ENCODE measurements at places on chromosomes 1 and 21. TPM values are rescaled to one million over a fixed set of nuclear protein-coding genes. Genes with fewer than 3 reads are reported as not detected.

DNA sequence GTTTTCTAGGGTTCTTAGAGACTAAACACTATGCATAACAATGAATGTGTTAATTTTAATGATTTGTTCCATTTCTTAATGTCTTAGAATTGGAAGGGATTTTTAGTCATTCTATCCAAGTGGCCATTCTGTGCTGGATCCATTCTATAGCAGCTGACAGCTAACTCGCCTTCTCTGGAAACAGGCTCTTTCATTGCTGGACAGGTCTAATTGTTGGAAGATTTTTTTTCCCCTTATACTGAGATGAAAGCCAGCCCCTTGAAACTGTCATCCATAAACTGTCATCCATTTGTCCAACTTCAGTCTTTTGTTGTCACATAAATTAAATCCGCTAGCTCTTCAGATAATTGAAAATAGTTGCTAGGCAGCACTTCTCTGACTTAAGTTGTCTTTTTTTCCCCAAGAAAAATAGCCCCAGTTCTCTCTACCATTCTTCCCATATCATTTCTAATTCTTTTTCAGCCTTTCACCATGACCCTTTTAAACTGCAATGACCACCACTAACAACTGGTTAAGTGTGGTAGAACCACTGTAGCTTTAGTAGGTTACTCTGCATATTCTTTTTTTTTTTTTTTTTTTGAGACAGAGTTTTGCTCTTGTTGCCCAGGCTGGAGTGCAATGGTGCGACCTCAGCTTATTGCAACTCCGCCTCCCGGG, 19.7 kb downstream of the AK4 start:
- DNase-seq = no peak

DNA sequence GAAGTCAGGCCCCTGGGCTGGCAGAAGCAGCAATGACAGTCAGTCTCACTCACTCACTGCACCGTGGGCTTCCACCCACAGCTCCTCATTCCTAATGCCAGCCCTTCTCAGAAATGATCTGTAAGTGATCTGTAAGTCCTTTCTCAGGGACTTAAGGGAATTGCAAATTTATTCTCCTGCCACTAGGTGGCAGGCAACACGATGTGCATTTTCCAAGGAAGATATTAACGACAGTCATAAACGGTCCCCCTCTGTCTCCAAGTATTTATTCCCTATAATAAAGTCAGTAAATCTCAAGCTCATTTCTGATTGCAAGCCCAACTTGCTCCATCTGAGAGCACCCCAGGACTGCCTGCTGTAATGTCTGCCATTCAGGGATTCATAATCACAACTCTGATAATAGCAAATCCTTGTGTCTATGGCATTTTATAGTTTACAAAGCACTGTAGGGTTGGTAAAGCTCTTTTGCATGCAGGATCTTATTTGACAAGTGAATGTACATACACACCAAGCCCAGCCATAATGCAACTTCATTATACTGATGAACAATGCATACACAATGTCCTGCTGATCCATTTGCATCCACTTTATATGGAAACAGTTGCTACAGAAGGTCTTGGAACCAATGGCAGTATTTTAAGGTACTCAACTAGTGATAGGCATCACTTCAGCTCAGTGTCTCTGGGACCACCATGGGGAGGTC, 380.5 kb upstream of the CAMK1G start:
- DNase-seq = peak; percentile 46

DNA sequence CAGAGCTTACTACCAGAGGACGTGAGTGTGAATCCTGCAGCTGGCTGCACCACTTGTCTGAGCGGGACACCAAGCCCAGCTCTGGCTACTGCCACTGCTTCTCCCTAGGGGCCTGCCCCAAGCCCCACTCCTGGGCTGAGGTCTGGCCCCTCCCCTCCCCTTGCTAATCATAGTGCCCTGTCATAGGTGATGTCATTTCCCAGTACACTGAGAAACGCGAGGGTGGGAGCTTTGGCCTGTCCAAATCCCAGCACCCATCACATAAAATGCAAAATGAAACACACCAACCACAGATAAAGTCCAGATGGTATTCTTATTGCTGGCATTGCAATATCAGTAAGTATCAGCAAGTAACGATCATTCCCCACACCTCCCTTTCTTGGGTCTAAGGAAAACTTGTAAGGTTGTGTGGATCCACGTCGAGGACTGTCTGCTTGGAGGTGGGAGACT, 77.7 kb downstream of the TOMM20 start:
- DNase-seq = no peak

DNA sequence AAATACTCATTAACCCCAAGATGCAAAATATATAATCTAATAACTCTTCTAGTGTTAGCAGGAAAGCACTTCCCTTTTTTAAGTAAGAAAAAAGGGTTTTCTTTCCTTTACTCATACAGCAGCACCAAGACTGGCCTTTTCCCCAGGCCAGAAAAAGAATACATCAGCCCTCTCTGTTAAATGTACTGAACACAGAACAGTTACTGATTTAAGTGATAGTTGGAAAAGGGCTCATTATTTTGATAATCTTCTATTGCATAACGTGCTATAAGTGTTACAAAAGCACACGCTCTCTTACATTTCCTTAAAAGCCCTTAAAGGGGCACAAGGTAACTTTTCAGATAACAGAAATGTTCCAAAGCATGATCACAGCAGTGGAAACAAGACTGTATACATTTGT, 142.9 kb downstream of the TIAM1 start:
- no peak for DNase-seq

GRCh38 chr21:43733529-43734071, 14.7 kb downstream of the PDXK start:
- DNase-seq = no peak

S1PR1 gene
- 0.61 TPM for total RNA-seq

OR2T27 gene
- total RNA-seq = not detected

DNA sequence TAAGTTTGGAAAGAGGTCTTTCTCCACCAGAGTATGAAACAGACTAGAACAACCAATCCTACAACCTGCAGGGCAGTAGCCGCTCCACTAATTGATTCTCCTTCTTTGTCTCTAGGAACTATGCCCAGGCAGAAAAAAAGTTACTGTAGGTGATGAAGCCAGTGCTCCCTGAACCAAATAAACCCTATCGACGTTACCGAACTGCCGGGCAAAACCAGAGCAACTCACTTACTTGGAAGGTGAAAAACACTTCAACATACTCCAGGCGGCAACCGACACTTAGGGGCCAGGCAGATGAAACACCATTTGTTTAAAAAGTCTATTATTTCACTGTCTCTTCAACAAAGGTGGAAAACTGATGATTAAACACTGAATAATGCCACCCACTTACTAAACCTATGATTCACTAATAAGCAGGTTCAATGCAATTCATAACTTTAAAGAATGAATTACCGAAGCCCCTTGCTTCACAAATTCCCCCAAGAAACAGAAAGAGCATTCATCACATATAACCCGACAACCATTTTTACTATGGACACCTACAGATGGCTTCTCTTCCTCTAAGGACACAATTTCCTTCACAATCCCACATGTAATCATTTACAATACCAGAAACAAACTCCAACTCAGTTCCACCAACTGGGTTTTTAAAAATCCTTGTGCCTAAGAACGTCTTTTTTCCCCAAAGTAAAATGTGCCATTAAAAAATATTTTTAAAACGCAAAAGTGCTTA, 1.6 kb downstream of the NRIP1 start:
- DNase-seq = no peak

DNA sequence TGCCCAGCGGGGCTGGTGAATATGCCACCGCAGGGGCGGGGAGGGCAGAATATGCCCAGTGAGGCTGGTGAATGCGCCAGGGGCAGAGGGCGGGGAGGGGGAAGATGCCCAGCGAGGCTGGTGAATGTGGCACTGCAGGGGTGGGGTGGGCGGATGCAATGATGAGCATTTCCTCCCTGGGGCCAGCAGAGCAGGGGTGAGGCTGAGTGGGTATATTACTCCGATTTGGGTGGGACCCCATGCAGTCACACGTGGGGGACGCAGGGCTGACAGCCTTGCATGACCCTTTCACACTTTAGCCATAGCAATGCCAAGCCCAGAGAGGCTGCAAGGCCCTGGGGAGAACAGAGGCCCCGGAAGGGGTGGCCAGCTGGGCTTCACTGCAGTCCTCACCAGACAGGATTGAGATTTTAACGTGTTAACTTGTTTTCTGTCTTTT, 9.3 kb upstream of the SLX9 start:
- no peak for DNase-seq

- peak; percentile 31 for DNase-seq
Observed at GRCh38 chr1:151907363-151908139, 1.8 kb downstream of the THEM4 start.

DNA sequence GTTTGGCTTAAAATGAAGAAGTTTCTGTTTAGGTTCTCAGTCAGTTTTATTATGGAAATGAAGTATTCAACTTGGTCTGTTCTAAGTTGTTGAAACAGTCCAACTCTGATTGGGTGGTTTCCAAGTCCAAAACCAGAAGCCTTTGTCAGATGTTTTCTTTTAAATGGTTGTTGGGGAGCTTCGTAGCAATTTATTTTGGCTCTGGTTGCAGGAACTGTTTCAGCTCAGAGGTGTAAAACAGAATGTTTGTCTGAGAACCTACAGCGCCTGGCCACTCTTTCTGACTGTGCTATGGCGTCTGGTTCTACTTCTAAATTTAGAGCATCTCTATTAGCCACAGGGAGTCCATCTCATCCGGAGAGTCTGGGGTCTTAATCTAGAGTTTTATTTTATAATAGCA, 582.6 kb upstream of the TMPRSS15 start:
- DNase-seq = no peak

GRCh38 chr1:231958448-231958847, 331.9 kb downstream of the DISC1 start:
- no peak for DNase-seq

BARHL2 gene
- not detected for total RNA-seq

LCE1C gene
- not detected for total RNA-seq

GRCh38 chr1:154557939-154558719, at the start of gene UBE2Q1:
TSS of gene UBE2Q1 (minus strand) at chr1:154558662. CDS start at chr1:154558553, 109 bp downstream.
- DNase-seq = no peak

DNA sequence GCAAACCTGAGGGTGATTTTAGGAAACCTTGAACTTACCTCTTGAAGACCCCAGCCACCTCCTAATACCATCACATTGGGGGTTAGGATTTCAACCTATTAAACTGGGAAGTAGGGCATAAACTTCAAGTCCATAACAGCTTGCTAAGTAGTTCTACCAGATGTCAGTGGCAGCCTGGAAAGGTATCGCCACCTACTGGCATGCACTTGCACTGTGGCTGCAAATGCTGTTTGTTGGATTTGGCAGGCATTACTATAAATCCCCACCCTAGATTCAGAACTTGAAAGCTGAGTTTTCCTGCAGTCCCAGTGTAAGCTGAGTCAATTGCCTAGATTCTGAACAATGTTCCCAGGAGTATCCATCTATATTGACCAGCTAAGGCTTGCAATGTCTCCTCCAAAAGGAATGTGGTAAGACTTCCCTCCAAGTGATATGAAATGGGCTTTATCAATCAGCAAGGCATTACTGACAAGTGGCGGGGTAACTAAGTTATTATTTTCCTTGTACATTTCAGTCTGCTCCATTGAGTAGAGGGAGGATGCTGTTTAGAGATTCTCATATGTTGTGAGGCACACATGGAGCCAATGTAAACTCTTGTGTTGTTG, 474.5 kb downstream of the PTPRC start:
- peak; percentile 48 for DNase-seq

DNA sequence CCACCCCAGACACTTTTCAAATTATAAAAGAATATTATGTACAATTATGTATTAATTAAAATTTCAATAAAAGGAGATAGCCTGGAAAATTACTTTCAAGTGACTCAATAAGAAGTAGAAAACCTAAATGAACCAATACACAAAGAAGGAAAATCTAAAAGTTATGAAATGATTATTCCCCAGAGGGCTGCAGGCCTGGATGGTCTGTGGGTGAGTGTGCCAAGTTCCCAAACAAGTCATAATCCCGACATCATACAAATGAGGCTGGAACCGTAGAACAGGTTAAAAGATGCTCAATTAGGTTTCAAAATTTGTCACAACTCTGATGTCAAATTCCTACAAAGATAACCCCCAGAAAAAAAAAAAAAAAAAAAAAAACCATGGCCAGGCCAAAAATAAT, 12.7 kb downstream of the SPATC1L start:
- no peak for DNase-seq

GRCh38 chr1:33863779-33864178, at the start of gene HMGB4:
TSS of gene HMGB4 (plus strand) at chr1:33864079. CDS start at chr1:33864192, 113 bp downstream.
- DNase-seq = no peak

DNA sequence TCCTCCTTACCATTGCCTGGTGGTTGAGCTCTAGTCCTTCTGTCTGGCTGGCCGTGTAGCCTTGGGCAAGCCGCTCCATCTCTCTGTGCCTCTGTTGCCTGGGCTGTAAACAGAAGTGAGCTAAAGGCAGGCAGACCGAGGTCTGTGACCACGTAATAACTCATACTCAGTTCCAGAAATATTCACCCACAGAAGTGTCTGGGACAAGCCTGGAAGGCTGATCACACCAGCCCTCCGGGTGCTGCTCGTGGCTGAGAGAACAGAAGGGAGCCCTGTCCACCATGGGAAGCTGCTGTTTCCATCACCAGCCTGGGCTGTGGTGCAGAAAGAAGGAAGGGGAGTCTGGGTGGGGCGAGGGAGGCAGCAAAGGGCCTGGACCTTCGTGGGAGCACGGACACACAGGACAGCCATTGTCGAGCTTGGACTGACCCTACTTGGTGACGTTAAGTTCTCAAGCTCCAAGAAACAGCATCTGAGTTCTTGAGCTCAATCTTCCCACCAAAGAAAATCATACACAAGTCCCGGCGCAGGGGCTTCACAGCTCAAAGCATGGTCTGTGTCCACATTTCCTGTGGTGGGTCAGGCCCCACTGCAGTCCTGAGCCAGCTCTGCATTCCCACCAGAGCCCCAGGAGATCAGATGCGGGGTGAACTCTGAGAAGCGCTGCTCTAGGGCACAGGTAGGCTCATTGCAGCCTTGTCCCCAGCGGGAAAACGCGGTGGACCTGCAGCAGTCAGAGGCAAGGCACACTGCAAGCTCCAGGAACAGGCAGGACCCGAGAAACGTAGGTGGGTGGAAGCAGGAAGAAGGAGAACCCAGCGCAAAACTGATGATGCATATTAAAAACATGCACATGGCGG, 61.8 kb downstream of the RUNX3 start:
- no peak for DNase-seq

GRCh38 chr1:201721082-201722049, 107.6 kb upstream of the IPO9 start:
- no peak for DNase-seq

LCE1D gene
- not detected for total RNA-seq

SLC30A10 gene
- 0.15 TPM for total RNA-seq

DCDC2B gene
- 0.27 TPM for total RNA-seq

- no peak for DNase-seq
Observed at GRCh38 chr21:34974162-34974981, 74.7 kb downstream of the RUNX1 start.

DNA sequence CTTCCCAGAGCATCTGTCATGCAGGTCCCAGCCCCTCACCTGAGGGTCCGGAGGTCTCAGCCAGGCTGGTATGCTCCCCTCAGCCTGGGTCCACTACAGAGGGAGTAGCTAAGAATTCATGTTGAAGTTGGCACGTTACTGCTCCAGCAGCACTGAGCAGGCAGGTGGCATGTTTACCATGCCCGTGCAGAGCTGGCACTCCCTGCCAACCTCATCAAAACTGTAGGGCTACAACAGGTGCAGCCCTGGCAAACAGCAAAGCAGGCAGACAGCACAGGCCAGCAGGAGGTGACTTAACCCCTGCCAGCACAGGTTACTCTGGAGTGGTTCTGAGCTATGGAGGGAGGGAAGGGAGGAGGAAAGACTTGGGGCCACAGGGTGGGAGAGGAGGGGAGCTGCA, 46.4 kb downstream of the NUAK2 start:
- DNase-seq = no peak

ZSCAN20 gene
- 9.0 TPM for total RNA-seq

GPR37L1 gene
- 0.10 TPM for total RNA-seq

Measured in HCT116 (cell line).